ENCODE measurements at places on chromosomes 3 and 15.

DNA sequence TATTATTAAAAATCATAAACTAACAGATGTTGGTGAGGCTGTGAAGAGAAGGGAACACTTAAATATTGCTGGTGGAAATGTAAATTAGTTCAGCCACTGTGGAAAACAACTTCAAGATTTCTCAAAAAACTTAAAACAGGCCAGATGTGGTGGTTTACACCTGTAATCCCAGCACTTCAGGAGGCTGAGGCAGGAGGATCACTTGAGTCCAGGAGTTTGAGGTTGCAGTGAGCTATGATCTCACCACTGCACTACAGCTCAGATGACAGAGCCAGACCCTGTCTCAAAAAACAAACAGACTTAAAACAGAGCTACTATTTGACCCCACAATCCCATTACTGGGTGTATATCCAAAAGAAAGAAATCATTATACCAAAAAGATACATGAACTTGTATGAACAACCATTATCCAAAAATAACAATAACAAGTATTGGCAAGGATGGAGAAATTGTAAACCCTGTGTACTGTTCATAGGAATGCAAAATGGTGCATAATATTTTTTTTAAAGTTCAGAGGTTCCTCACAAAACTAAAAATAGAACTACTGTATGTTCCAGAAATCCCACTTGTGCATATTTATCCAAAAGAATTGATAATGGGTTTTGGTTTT, 25.5 kb downstream of the ZNF148 start:
- no peak for DNase-seq

DNA sequence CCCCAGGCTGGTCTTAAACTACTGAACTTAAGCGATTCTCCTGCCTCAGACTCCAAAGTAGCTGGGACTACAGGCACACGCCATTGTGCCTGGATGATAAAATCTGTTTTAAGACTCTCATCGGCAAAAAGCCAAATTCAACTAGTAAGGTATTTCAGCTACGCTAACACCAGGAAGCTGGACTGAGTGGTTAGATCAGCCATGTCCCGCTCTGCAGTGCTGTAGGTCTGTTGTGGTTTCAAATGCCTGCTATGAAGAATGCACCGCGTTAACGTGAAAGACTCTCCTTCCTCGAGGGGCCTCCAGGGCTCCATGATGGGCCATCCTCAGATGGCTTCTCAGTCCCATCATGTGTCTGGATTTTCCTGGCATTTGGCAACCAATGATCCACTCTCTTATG, 70.2 kb downstream of the PCOLCE2 start:
- DNase-seq = no peak

DNA sequence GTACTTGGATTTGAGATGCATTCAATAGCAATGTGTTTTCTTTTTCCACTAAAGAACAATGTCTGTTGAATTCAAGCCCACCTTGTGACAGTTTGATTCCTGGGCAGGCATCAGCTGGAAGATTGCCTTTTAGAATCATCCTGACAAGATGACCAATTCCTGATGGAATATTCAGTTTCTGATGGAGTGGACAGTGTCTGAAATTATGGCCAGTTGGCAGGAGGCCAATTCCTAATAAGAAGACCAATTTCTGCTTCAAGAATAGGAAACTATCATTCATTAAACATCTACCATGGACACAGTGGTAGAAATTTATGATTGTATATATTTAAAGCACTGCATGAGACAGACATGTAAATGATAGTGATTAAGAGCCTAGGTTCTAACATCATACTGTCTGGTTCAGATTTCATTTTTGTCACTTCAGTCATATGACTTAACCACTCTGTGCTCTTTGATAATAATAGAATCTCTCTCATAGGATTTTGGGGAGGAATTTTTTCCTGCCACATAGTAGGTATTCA, 133.6 kb downstream of the CLSTN2 start:
- no peak for DNase-seq

- no peak for DNase-seq
Measured at GRCh38 chr3:121834157-121834670, 646 bp downstream of the IQCB1 start.

- no peak for DNase-seq
Measured at GRCh38 chr3:39186692-39187151, 5.7 kb downstream of the XIRP1 start.

- DNase-seq = no peak
Measured at GRCh38 chr3:119653876-119654275, 6.5 kb downstream of the POPDC2 start.

DNA sequence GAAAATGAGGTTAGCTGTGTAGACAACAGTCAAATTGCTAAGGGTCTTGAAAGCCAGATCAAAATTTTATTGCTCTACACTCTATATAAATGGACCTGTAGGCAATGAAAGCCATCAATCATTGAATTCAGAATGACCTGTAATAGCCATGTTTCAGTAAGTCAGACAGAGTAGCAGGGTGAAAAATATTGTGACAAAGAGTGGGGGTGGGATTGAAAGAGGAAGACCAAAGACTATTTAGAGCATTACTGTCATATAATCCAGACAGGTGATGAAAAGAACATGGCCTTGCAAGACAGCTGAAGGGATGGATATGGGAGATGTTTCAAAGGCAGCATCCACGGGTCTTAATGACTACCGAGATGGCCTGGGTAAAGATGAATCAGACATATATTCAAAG, 22.2 kb downstream of the IFT57 start:
- DNase-seq = no peak

DNA sequence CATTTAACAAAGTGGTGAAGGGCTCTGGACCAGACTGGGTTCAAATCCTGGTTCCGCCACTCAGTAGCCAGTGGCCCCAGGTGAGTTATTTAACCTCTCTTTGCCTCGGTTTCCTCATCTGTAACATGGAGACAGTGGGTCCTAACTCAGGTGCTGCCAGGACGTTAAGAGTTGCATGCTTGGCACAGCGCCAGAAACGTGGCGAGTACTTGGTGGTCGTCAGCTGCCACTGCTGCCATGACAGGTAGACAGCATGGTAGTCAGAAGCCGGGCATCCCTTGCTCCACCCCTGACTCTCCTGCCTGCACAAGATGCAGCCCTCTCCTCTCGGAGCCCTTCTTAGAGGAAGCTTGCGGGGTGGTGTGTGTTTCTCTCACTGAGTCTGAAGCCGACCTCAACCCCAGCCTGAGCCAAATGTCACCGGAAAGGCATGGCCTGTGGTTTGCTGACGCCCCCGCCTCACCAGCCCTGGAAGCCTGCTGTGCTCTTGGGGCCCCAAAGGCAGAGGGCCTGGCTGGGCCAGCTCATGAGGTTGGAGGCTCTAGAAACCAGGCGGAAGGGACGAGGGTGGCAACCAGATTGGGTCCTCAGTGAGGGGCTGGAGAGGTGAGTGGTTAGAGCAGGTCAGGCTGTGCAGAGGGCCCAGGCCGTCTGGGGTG, 160.8 kb upstream of the TLE3 start:
- DNase-seq = no peak
